ENCODE measurements at places on chromosomes 13 and 19. TPM values are rescaled to one million over a fixed set of nuclear protein-coding genes. Genes with fewer than 3 reads are reported as not detected.
A peak's percentile ranks its signal among the peaks of the same experiment; 100 is the strongest.

GRCh38 chr19:32222556-32222955 lies 122.9 kb upstream of the ZNF507 start:
- H3K27ac ChIP-seq = no peak overlapping the region
- H3K36me3 ChIP-seq = no peaks in the 10 kb centered on the region
- H3K4me3 ChIP-seq = no peak overlapping the region
- peaks cover 7% of the 10 kb centered on the region for H3K27me3 ChIP-seq
- DNase-seq = no peak

The ZNF607 gene
- total RNA-seq = 3.7 TPM

GRCh38 chr13:29978211-29978610 lies 127.8 kb upstream of the UBL3 start:
- H3K36me3 ChIP-seq = no peaks in the 10 kb centered on the region
- H3K27me3 ChIP-seq = no peaks in the 10 kb centered on the region
- H3K4me1 ChIP-seq = no peaks in the 10 kb centered on the region
- peak; percentile 60 for DNase-seq

The RXFP2 gene
- not detected for total RNA-seq

GRCh38 chr13:46010148-46010547 lies 42.4 kb downstream of the ZC3H13 start:
- 0 out of 2 replicates have a peak, but pooled peaks cover 4% of the 10 kb centered on the region for H3K4me1 ChIP-seq
- H3K27me3 ChIP-seq = no peaks in the 10 kb centered on the region
- peaks cover 41% of the 10 kb centered on the region for H3K36me3 ChIP-seq
- no peak overlapping the region for H3K4me3 ChIP-seq
- H3K27ac ChIP-seq = no peak overlapping the region
- peak; percentile 28 for DNase-seq

The CCNA1 gene
- total RNA-seq = not detected

DNA sequence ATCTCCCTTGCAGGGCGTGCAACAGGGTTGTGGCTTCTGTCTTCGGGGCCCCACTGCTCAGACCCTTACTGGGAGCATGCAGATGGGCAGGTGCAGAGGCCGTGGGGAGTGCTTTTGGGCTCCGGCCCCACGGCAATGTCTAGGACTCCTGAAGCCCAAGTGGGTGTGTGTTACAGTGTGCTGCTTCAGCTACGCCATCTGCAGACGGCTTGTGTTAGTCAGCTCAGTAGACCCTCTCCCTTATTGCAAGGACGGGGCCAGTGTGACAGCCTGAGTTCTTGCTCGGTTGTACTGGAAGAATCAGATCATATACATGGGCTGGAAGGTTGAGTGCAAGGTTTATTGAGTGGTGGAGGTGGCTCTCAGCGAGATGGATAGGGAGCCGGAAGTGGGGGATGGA lies 39.3 kb downstream of the DNAJC3 start:
- H3K27ac ChIP-seq = no peak overlapping the region
- DNase-seq = no peak
- no peaks in the 10 kb centered on the region for H3K27me3 ChIP-seq

- H3K4me3 ChIP-seq = no peak overlapping the region
- peaks cover 18% of the 10 kb centered on the region for H3K4me1 ChIP-seq
- DNase-seq = peak; percentile 29
- peaks cover 3% of the 10 kb centered on the region for H3K36me3 ChIP-seq
- H3K27ac ChIP-seq = no peak overlapping the region
Observed at GRCh38 chr19:5052515-5052914, 83.6 kb downstream of the KDM4B start.

DNA sequence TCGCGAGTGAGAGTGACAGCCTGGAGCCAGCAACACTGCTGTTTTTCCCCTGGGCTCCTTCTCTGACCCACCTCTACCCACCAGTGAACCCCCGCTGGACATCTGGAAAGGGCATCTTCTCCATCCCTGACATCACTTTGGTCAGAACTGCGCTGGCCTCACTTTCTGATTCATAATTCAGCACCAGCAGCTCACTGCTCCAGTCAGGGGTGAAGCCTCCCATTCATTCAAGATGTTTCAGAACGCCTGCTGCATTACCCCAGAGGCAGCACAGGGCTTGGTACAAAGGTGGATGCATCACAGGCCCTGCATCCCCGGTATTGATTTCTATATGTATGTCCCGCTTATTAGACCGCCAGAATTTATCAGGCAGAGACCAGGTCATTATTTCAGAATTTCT lies 182.8 kb upstream of the TSHZ3 start:
- no peak for DNase-seq
- H3K4me1 ChIP-seq = no peaks in the 10 kb centered on the region
- no peak overlapping the region for H3K27ac ChIP-seq
- H3K36me3 ChIP-seq = no peaks in the 10 kb centered on the region

- no peak overlapping the region for H3K4me3 ChIP-seq
- peaks cover 76% of the 10 kb centered on the region for H3K36me3 ChIP-seq
- no peak overlapping the region for H3K27ac ChIP-seq
- no peaks in the 10 kb centered on the region for H3K27me3 ChIP-seq
- peak; percentile 9 for DNase-seq
- H3K4me1 ChIP-seq = no peaks in the 10 kb centered on the region
Observed at GRCh38 chr13:72757792-72758535, 23.7 kb downstream of the DIS3 start.

GRCh38 chr19:50413531-50413930 lies 5.2 kb upstream of the SPIB start:
- peaks cover 2% of the 10 kb centered on the region for H3K27me3 ChIP-seq
- no peak overlapping the region for H3K27ac ChIP-seq
- DNase-seq = no peak
- no peaks in the 10 kb centered on the region for H3K4me1 ChIP-seq
- H3K36me3 ChIP-seq = no peaks in the 10 kb centered on the region
- H3K4me3 ChIP-seq = no peak overlapping the region

- no peak for DNase-seq
- H3K27me3 ChIP-seq = peaks cover 8% of the 10 kb centered on the region
- H3K27ac ChIP-seq = no peak overlapping the region
Observed at GRCh38 chr19:54425382-54425723, 10.1 kb downstream of the TTYH1 start.

DNA sequence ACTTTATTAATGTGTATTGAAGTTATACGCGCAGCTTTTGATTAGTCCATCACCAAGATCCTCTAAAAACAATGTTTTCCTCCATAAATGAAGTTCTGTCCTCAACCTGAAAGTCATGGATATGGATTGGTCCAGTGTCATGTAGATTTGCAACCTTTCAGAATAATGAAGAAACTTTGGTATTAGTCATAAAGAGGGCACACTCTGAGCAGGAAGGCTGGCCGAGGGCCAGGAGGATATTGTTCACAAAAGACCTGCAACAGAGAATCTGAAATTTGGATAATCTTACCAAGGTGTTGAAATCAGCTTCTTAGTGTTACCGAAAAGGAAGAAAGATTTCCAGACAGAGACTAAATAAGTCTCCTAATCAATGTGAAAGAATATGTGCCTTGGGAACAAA lies 20.7 kb downstream of the CLDN10 start:
- no peak overlapping the region for H3K27ac ChIP-seq
- no peak overlapping the region for H3K4me3 ChIP-seq
- H3K4me1 ChIP-seq = no peaks in the 10 kb centered on the region
- peaks cover 13% of the 10 kb centered on the region for H3K36me3 ChIP-seq

The COX6B2 gene
- total RNA-seq = not detected

- no peak overlapping the region for H3K27ac ChIP-seq
- no peak for DNase-seq
- H3K4me3 ChIP-seq = no peak overlapping the region
- H3K36me3 ChIP-seq = no peaks in the 10 kb centered on the region
- H3K27me3 ChIP-seq = no peaks in the 10 kb centered on the region
Observed at GRCh38 chr13:110298505-110299282, 8.3 kb downstream of the COL4A1 start.

DNA sequence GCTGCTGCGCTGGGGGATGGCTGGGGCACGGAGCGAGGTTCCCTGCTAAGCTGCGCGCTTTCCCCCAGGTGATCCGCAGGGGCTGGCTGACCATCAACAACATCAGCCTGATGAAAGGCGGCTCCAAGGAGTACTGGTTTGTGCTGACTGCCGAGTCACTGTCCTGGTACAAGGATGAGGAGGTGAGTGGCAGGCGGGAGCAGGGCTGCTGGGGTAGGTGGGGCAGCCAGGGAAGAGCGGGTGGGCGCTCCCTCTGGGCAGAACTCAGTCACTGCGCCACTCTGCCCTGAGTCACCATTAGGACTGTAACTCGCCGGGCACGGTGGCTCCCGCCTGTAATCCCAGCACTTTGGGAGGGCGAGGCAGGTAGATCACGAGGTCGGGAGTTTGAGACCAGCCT lies 23.8 kb downstream of the TMED1 start:
- no peak overlapping the region for H3K4me3 ChIP-seq
- peaks cover 32% of the 10 kb centered on the region for H3K4me1 ChIP-seq
- DNase-seq = peak; percentile 19
- peaks cover 33% of the 10 kb centered on the region for H3K36me3 ChIP-seq
- peak overlapping the region; percentile 99 for H3K27ac ChIP-seq

DNA sequence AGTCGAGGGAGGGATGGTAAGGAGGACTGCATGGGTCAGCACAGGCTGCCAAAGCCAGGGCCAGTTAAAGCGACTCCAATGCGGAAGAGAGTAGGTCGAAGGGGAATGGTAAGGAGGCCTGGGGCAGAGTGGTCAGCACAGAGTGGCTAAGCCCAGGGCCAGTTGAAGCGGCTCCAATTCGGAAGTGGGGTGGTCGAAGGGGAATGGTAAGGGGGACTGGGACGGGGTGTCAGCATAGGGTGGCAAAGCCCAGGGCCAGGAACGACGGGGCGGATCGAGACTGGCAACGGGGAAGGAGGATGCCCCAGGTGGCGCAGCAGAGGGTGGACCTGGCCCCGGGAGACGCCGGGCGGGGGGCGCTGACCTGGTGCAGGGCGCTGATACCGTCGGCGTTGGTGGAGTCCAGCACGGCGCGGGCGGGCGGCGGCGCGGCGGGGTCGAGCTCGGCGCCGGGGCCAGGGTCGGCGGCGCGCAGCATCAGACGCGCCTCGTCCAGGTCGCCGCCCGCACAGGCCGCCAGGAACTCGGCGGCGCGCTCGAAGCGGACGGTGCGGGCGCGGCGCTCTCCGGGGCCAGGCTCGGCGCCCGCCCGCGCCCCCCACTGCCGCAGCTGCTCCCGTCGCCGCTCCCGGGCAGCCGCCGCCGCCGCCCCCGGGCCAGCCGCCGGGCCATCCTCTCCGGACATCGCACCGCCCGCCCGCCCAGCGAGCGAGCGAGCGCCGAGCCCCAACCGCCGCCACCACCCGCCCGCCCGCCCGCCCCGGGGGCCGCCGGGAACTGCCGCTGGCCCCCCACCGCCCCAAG lies at the start of gene PPP1R12C:
PPP1R12C (minus strand) TSS at position 779 of the 804 bp plus-strand sequence; CDS start at position 685, 94 bp downstream.
- H3K36me3 ChIP-seq = no peaks in the 10 kb centered on the region
- peaks cover 26% of the 10 kb centered on the region for H3K4me1 ChIP-seq
- H3K27ac ChIP-seq = peak within 1 kb of the TSS; percentile 76
- peak within 1 kb of the TSS; percentile 93 for H3K4me3 ChIP-seq
- no peaks in the 10 kb centered on the region for H3K27me3 ChIP-seq

The CEACAM16 gene
- not detected for total RNA-seq

DNA sequence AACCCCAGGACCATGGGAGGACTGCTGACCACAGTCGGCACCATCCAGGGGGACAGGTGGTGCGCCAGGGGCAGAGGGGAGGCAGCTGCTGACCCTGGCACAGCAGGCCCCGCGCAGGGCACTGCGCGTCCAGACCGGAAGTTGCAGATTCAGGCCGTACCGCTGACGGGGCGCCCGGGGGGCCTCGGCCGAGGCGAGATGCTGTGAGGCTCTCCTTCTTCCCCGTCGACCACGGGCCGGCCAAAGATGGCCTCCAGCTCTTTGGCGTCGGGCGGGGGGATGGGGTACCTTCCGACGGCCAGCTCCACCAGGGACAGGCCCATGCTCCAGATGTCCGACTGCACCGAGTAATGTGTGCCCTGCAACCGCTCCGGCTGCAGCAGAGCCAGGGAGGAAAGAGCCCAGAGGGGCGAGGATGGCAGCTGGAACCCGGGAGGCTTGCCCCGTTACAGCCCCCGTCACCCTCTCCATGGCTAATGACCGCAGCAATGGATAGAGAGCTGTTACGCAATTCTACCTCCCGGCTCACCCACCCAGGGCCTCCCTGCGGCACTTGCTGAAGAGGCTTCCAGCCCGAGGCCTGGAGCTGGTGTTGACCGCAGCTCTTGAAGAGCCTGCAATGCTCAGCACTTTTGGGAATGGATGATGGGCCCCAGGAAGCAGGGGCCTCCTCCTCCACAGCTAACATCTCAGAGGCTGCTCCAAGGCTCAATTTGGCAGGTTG lies 24.7 kb downstream of the MAP2K2 start:
- H3K36me3 ChIP-seq = no peaks in the 10 kb centered on the region
- H3K4me3 ChIP-seq = no peak overlapping the region
- H3K27ac ChIP-seq = no peak overlapping the region

The OPA3 gene
- 5.3 TPM for total RNA-seq

DNA sequence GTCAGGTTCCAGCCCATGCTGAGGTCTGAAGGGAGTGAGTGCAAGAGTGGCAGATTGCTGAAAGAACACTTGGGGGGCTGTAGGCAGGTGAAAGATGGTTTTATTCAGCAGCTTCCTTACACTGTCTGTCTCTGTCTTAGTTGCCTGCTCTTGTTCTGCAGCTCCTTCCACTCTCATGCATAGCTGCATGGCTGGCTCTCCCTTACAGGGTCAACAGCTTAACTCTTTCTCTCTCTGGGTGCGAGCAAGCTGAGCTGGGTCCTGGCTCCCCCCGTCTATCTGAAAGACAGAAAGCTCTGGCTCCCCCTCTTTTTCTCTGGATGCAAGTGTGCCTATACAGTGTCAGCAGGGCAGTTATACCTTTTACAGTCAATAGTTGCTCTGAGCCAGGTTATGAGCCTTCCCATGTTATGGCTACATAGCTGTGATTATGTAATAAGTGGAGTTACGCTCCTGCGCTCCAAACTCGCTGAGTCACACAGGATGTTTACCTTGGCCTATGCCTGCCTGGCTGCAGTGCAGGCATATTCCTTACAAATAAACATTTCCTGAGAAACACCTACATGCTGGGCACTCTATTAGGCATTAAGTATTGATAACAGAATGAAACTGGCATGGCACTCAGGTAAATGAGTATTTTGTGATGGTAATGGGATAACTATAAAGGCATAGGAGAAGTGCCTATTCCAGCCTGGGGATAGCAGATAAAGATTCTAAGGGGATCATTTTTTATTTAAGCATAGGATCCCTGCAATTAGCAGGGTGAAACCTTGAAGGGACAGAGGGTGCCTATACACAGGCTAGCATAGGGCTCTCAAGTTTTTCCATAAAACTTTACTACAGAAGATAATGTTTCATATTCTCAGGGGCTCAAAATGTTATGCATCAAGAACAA lies 826.9 kb upstream of the PCDH9 start:
- no peak overlapping the region for H3K27ac ChIP-seq
- H3K4me3 ChIP-seq = no peak overlapping the region
- no peak for DNase-seq

The CPAMD8 gene
- 0.89 TPM for total RNA-seq

DNA sequence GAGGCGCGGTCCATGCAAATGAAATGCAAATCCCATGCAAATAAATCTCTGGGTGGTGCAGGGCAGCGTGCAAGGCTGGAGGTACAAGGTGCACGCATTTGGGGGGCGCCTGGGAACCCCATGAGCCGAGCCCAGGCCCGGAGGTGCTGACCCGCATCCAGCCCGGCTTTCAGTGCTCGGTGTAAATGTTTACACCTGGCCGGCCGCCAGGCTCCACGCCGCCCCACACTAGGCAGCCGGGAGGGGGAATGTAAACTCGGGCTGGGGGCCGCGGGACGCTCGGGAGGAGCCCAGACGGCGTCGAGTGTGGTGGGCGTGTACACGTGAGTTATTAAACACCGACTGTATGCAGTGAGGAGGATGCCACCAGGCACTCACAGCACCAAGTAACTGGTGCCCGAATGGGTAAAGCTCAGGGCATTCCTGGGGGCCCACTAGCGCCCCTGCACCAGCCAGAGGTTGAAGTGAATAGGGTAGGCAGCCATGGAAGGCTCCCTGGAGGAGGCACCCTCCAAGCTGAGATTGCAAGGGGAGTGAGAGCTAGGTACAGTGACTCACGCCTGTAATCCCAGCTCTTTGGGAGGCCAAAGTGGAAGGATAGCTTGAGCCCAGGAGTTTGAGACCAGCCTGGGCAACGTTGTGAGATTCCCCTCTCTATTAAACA lies 17.2 kb downstream of the FUT6 start:
- H3K4me3 ChIP-seq = no peak overlapping the region
- no peaks in the 10 kb centered on the region for H3K4me1 ChIP-seq
- DNase-seq = no peak
- H3K27me3 ChIP-seq = no peaks in the 10 kb centered on the region
